Activated CD4-positive, alpha-beta T cell treated with anti-CD3 and anti-CD28 coated beads for 36 hours (primary cell): ENCODE measurements at places on chromosomes 2 and 18. TPM values are rescaled to one million over a fixed set of nuclear protein-coding genes. Genes with fewer than 3 reads are reported as not detected.
A peak's percentile ranks its signal among the peaks of the same experiment; 100 is the strongest.

DNA sequence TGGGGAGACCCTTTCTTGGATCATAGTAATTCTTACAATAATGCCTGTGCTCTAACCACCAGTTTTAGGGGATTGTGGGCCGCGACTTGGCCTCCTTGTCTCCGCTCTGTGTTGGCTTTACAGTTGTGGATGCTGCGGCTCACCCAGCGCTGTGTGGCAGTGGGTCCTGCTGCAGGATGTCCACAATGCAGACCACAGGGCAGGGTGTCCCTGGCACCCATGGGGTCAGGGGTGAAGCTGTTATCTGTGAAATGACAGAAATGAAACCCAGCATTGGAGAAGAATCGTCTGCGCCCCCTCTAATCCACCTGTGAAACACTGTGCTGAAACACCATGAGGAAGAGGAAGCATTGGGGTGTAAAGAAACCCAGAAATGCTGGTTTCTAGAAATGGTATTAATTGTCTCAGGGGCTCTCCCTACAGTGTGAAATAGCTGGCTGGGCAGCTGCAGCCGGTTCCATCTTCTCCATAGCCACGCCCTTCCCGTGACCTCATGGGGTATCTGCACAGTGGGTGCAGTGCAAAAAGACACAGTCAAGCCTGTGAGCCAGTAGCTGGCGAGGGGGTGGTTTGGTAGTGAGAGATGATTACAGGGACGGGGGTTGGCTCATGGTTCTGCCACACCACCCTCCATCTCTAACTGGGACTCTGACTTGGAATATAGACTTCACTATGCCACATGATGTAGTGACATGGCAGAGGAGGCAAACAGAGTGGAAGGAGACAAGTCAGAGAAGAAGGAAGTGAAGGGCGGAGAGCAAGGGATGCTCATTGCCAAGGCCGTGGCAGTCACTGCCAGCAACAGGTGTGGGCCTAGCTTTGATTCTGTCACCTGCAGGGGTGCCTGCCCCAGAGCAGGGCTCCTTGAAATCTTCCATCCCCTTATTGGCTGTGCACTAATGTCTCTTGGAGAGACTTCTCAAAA lies 16.2 kb downstream of the INPP4A start:
- peak overlapping the region; percentile 99 for H3K27ac ChIP-seq
- peaks cover 89% of the 10 kb centered on the region for H3K4me1 ChIP-seq
- H3K36me3 ChIP-seq: peaks cover 4% of the 10 kb centered on the region
- H3K27me3 ChIP-seq: no peaks in the 10 kb centered on the region

DNA sequence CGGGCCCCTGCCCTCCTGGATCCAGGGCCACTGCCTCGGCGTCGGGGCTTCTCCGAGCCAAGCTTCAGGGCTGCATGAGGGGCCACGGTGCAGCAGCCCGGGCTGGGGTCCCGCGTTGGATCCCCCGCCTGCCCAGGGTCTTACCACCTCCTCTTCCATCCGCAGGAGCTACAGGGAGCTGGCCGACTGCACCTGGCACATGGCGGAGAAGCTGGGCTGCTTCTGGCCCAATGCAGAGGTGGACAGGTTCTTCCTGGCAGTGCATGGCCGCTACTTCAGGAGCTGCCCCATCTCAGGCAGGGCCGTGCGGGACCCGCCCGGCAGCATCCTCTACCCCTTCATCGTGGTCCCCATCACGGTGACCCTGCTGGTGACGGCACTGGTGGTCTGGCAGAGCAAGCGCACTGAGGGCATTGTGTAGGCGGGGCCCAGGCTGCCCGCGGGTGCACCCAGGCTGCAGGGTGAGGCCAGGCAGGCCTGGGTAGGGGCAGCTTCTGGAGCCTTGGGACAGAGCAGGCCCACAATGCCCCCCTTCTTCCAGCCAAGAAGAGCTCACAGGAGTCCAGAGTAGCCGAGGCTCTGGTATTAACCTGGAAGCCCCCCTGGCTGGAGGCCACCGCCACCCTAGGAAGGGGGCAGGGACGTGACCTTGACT lies 52.1 kb downstream of the RAMP1 start:
- no peaks in the 10 kb centered on the region for H3K27me3 ChIP-seq
- no peaks in the 10 kb centered on the region for H3K4me1 ChIP-seq
- no peak overlapping the region for H3K27ac ChIP-seq
- DNase-seq: no peak
- peaks cover 7% of the 10 kb centered on the region for H3K36me3 ChIP-seq

DNA sequence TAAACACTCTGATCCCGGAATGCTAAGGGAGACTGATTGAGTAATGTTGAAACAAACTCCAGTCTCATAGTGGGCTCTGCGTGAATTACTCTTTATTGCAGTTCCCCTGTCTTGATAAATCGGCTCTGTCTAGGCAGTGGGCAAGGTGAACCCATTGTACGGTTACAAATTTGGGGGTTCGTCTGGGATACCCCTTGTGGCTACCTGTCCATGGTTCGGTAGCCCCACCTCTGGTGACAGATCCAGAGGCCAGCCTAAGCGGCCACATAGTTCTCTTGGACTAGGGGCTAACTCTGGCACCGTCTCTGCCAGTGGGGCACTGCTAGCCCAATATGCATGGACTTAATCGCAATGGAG lies 1.1 kb upstream of the STARD7 start:
- DNase-seq: no peak
- H3K36me3 ChIP-seq: peaks cover 27% of the 10 kb centered on the region
- peaks cover 32% of the 10 kb centered on the region for H3K4me1 ChIP-seq
- peak overlapping the region; percentile 87 for H3K27ac ChIP-seq
- H3K4me3 ChIP-seq: peak overlapping the region; percentile 100
- no peaks in the 10 kb centered on the region for H3K27me3 ChIP-seq

DNA sequence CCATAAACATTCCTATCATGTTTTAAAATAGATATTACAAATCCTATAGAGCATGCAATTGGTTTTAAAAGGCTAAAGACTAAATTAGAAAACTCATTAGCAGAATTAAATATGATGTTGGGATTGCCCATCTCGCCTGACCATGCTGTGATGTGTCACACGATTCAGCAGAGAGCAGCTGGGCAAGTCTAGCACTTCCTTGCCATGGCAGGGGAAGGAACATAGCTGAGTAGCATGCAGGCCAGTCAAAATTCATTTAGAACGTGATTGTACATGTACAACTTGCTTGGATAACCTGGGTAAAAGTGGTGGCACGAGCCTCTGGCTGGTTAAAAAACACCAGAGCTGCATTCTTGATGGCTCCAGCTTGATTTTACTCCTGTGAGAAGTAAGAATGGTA lies 81.3 kb downstream of the SCN3A start:
- H3K4me1 ChIP-seq: no peaks in the 10 kb centered on the region
- no peak overlapping the region for H3K4me3 ChIP-seq
- DNase-seq: no peak
- no peak overlapping the region for H3K27ac ChIP-seq

The FZD7 gene
- total RNA-seq: 0.58 TPM

The MBP gene
- total RNA-seq: 47.0 TPM

The ANKRD30BL gene
- total RNA-seq: not detected

The TPRKB gene
- total RNA-seq: 23.3 TPM
